ENCODE measurements at places on chromosomes 3 and 15. TPM values are rescaled to one million over a fixed set of nuclear protein-coding genes. Genes with fewer than 3 reads are reported as not detected.

The STIMATE gene
- total RNA-seq = 38.6 TPM

DNA sequence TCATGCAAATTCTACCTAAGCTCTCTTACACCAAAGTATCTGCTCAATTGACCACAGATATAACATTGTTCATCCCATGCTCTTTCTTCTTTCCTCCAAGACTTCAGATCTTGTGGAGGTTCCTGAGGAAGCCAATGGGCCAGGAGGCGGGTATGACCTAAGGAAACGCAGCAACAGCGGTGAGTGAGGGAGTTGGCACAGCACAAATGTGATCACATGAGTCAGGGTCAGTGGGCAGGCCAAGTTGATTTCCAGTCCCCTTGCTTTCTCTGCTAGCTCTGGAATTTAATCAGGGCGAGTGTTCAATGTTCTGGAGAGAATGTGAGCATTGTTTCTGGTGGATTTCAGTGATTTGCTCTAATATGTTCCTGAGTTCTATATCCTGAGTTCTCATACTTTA lies 112.7 kb downstream of the STAC start:
- no peak for DNase-seq
- no peaks in the 10 kb centered on the region for H3K27me3 ChIP-seq
- peaks cover 4% of the 10 kb centered on the region for H3K36me3 ChIP-seq
- H3K27ac ChIP-seq = no peak overlapping the region
- H3K4me1 ChIP-seq = no peaks in the 10 kb centered on the region
- no peak overlapping the region for H3K4me3 ChIP-seq

- DNase-seq = no peak
- no peaks in the 10 kb centered on the region for H3K27me3 ChIP-seq
- H3K4me1 ChIP-seq = no peaks in the 10 kb centered on the region
- no peaks in the 10 kb centered on the region for H3K36me3 ChIP-seq
- no peak overlapping the region for H3K4me3 ChIP-seq
These were observed 30.0 kb downstream of the UBE2E1 start for GRCh38 chr3:23835802-23836201.

- no peak overlapping the region for H3K27ac ChIP-seq
- no peak overlapping the region for H3K4me3 ChIP-seq
- no peaks in the 10 kb centered on the region for H3K27me3 ChIP-seq
These were observed 3.7 kb downstream of the SENP7 start for GRCh38 chr3:101509281-101509680.

The STAC gene
- total RNA-seq = 14.2 TPM
